ENCODE measurements at places on chromosomes 1 and 21.

DNA sequence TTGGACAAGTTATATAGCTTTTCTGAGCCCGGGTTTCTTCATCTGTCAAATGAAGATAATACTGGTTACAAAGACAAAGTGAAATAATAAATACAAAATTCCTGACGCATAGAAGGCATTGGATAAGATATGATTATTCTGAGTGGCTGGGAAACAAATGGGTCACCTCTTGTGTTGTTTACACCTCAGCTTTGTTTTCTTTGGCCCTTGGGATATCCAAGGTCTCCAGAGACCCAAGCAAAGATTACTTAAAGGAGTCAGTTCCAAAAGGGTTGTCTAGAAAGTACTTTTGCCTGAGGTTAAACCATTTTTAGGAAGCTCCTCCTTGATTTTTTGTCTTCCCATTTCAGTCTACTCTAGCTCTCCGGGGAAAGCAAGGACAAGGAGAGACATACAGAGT, 9.7 kb downstream of the KHDRBS1 start:
- DNase-seq: no peak

DNA sequence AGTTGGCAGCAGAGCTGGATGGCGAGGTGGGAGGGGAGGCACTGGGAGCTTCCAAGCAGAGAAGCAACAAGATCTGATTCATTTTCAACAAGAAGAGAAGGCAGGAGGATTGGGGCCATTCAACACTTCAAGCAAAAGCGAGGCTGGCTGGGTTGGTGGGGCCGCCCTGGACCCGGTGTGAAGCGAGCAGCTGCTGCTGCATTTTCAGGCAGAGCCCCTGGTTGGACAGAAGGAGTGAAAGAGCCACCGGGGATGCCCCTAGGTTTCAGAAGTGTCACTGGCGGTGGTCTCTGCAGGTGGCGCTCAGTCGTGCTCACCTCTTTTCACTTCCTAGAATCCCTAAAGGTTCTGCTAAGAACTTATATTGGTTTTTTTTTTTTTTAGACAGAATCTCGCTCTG, 18.0 kb downstream of the SLC2A7 start:
- no peak for DNase-seq

GRCh38 chr1:106619080-106619826, 437.2 kb upstream of the PRMT6 start:
- no peak for DNase-seq

- DNase-seq: no peak
Measured at GRCh38 chr1:200432586-200432985, 22.8 kb upstream of the ZNF281 start.

DNA sequence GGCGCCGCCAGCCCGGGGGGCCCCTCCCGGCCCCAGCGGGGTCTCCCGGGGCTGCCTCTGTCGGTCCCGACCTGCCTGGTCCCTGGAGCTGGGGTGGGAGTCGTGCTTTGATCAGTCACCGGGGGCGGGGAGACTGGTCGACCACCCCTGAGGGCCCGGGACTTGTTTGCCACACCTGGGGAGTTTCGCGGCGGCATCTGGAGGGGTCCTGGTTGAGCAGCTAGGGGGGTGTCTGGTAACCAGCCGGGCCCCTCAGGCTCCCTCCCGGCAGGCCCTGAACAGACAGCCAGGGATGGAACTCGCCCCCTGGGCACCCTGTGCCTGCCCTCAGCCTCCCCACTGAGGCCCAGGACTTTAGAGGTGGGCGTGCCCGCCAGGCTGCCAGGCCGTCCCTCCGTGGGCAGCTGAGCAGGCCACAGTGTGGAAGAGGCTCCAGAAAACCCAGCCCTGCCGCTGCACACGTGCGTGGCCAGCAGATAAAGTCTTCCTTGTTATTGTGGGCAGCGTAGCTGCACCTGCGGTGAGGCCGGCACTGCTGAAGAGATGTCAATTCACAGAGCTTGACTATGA, 13.3 kb upstream of the SAMD11 start:
- no peak for DNase-seq

DNA sequence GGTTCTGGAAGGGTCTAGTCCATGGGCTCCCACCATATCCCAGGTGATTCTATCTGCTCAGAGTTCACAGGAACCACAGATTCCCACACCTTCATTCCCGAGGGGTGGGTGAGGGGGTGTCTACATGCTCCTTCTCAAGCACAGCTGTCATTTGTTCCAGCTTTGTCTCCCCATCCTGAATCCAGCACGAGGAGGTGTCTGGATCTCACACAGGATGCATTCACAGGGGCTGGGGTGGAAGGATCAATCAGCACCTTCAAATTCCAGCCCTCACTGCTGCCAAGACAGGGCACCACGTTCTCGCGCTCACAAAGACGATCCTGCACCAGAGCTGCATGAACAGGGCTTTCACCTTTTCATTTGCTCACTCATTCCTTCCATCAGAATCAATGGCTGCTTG, 52.7 kb downstream of the TCP10L start:
- DNase-seq: no peak

DNA sequence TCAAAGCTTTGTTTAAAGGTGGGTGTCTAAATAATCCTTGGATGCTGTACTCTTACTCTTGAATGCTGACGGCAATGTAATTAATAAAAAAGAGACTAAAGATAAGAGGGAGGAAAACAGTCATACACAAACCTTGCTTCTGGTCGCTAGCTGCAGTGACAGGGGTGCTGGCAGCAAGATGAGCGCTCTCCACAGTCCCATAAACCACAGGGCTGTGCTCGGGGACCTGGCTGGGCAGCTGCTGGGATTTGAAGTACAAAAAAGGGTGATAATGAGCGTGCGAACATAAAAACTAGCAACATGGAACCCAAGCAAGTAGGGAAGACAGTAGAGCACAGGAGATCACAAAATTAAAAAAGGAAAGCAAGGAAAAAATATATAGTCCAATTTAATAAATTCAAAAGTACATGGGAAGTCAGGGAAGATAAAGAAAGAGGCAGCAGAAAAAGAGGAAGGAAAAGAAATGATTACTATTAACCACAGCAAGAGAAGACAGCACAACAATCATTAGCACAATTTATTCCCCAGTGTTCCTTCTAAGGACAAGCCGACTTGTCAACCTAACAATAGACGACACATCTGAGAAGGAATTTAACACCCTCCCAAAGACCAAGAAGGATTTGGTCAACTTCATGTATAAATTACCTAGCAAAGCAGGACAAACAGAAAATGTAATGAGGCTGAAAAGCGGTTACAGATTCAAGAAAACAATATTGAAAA, 162.9 kb upstream of the HP1BP3 start:
- DNase-seq: no peak

GRCh38 chr1:233114860-233115259, 164.4 kb downstream of the NTPCR start:
- DNase-seq: no peak

DNA sequence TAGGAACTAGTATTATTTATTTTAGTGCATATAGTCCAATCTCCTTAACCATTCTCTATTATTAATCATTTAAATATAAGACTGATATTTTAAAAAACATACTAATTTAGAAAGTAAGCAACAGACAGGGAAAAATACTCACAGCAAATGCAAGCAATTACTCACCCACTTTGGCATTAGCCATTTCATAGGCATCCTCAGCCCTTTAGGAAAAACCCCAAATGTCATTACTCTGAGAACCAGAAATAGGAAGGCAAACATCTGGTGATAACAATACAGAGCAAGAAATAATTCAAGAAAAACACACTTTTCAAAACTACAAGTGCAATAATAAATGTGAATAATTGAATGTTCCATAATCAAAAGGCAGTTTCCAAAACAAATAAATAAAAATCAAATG, 545.1 kb downstream of the PLPP3 start:
- DNase-seq: peak; percentile 13

DNA sequence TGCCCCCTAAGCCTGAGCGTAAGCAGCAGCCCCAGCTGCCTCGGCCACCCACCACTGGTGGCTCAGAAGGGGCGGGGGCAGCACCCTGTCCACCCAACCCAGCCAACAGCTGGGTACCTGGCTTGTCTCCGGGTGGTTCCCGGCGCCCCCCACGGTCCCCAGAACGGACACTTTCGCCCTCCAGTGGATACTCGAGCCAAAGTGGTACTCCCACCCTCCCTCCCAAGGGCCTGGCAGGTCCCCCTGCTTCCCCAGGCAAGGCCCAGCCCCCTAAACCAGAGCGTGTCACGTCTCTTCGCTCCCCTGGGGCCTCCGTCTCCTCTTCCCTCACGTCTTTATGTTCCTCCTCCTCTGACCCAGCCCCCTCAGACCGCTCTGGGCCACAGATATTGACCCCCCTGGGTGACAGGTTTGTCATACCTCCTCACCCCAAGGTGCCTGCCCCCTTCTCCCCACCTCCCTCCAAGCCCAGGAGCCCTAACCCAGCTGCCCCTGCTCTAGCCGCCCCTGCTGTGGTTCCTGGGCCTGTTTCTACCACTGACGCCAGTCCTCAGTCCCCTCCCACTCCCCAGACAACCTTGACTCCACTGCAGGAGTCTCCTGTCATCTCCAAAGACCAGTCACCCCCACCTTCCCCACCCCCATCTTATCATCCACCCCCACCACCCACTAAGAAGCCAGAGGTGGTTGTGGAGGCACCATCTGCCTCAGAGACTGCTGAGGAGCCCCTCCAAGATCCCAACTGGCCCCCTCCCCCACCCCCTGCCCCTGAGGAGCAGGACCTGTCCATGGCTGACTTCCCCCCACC, 46.2 kb downstream of the YARS1 start:
- no peak for DNase-seq

DNA sequence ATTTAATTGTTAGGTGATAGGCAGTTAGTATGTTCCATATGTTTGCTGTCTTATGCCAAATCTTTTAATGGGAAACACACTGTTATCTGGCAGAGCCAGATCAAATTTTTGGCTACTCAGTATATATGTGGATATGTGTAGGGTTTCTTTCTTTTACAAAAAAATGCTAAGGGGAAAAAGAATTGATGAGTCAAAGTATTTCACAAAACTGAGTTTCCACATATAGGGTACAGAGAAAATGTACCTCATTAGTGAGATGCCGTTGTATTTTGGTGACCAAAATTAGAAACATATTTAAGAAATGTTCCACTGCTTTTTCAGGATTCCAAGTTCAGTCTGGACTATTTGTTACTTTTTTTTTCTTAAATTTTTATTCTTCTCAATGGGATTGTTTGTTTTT, 201.2 kb upstream of the PTGFR start:
- DNase-seq: no peak

DNA sequence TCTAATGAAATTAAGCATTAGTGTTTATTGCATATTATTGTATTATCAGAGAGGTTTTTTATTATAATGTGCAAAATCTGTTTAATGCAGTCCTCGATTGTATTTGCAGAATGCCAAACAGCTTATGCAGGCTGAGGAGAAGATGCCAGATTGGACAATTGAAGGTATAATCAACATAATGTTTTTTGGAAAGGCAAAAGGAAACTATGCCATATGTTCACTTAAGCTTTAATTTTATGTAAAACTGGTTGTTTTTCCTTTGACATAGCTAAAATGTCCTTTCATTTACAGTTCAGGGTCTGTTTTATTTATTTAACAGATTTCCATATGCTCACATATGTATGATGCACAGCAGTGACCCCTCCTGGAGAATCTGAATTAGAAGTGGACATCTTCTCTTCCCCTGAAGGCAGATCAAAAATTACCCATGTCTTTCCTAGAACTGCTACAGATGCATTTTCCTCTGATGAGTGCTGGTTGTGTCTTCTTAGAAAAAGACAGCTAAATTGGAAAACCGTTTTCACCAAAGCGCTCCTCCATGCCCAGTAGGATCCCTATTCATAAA, 143.5 kb upstream of the USH2A start:
- DNase-seq: no peak

DNA sequence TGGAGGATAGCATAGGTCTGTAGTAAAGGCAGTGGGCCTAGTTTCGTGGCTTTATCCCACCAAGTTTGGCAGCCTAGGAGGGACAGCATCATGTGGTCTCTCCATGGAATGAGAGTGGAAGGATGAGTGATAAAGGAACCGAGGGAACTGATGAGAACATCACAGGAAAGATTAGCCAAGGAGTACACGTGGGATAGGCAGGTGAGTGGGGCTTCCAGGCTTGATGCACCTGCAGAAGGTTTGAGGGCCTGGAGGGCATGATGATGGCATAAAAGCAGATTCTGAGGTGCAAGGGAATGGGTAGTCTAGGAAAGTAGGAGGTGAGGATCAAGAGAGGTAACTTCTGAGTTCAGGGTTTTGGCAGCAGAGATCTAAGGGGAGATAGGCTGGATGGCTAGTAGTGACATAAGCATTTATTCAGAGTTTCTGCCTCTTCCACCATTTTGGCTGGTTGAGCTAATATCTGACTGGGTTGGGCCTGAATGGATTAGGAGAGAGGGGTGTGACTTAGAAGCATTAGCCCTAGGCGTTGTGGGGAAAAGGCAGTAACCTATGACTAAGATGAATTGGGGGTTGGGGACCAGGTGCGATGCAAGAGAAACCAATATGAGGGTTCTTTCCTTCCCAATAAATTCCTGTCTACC, 9.1 kb downstream of the PTGFRN start:
- DNase-seq: no peak

GRCh38 chr1:240649733-240650721, 38.1 kb upstream of the GREM2 start:
- DNase-seq: no peak

- DNase-seq: no peak
Measured at GRCh38 chr1:22105611-22106207, 37.2 kb downstream of the WNT4 start.

GRCh38 chr1:198253668-198254067, 96.9 kb downstream of the NEK7 start:
- no peak for DNase-seq

GRCh38 chr1:77044133-77044849, 174.9 kb downstream of the PIGK start:
- no peak for DNase-seq

DNA sequence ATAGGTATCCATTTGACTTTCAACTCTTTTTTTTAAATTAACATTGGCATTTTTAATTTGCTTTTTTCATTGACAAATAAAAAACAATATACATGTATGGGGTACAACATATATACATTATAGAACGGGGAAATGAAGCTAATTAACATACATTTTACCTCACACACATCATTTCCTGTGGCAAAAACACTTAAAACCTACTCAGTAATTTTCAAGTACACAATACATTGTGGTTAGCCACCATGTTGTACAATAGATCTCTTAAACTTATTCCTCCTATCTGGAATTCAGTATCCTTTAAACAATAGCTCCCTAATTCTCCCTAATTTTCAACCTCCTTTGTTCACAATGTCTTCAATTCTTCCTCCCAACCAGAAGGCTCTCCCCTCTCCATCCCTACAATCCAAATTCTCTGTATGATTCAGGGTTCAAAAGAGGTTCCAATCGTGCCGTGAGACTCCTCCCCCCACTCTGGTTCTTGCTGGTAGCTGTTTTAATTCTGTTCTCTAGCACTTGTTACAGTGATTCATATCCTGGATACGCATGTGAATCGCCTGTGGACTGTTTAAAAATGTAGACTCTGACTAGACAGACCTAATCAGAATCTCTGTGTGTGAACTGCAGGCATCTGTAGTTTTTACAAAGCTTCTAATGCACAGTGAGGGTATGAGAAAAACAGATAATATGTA, 87.6 kb upstream of the DUSP10 start:
- peak; percentile 80 for DNase-seq

- DNase-seq: no peak
Measured at GRCh38 chr1:101592845-101593244, 356.0 kb downstream of the S1PR1 start.
